Pons (tissue), 1 donor: ENCODE measurements at places on chromosomes 1 and 21.

DNA sequence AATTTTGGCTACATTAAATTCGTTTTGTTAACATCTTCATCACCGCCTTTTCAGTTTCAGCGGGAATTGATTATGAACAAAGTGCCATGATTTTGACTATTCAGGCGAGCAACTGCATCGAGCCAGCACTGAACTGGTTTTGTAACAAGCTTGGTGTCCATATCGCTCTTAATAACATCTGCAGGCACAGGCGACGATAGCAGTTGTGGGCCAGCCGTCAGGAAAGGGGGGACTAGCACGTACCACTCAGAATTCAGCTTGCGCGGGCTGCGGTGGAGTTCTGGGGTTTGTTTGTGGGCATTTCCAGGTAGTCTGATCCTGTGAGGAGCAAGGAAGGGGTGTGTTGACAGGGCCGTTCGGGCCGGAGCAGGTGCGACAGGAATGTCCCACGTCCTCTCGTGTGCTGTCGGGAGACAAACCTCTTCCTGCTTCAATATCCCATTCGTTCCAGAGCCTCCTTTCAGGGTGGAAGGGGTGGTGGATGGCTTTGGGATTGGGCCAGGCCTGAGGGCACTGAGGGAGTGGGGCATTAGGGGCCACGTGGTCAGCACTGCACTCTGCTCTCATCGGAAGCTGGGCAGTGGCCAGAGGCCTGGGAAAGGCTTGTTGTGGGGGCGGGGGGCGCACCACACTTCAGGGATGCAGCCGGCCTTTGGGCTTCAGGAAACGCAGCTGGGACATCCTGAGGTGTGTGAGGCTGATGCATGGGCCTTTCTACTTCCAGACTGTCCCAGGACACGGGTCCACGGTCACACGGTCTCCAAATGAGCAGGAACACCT lies 39.1 kb downstream of the SKI start:
- no peak for DNase-seq

DNA sequence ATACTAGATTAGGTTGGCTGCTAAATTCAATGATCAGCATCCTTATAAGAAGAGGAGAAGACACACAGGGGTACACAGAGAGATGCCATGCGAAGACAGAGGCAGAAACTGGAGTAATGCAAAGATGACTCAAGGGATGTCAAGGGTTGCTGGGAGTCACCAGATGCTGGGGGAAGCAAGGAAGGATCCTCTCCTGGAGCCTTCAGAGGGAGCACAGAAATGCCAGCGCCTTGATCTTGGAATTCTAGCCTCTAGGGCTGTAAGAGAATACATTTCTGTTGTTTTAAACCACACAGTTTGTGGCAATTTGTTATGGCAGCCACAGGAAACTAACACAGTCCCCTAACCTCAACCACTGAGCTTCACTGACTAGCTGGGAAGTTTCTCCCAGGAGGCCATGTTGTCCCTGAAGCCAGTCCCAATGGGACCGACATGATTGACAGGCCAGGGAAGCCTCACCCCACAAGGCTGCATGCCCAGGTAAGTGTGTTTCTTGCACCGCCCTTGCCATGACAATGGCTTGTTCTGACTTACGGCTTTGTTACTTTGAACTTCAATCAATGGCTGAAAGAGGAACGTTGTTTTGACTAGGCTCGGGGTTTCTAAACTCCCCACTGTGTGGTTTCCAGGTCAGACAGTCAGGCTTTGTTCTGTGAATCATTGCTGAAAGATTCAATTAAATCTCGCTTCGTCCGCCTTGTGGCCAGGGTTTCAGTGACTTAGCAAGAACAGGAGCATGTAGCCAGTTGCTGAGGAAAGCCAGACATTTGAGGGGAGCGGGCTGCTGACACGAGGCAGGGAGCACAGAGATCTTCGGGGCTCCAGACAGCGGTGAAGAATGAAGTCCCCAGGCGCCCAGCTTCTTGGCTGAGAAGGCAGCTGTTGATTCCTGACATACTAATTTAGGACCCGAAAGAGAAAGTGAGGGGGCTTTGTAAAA lies 62.3 kb downstream of the RUNX1 start:
- no peak for DNase-seq

DNA sequence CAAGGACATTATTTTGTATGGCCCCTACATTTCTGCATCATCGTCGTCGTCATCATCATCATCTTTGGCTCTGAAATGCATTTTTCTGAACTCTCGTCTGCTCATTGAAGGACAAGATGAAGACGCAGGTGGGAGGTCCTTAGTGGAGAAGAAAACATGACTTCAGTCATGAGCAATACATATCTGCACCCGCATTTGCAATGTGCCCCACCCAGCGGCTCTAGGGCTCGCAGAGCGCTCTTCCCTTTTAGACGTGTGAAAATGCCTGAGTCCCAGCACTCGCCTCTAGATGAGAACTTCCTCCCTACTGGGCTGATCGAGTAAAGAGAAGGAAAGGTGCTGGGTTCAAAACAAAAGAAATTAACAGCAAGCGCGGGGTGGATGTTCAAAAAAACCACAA lies 10.1 kb downstream of the C1orf174 start:
- DNase-seq: no peak

DNA sequence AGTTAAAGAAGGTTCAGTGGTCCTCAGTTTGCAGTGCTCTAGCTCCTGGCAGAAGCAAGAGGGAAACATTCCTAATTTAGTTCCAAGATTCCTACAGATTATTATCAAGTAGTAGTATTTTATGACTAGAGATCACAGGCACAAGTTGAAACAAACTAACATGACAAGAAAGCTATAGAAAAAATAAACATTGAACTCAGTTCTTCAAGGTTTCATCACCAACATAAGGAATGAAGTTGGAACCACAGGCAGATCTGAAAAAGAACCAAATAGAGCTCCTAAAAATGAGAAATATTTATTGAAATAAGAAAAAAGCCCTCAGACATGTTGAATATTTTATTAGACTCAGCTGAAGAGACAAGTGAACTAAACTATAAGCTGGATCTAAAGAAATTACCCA lies 40.6 kb downstream of the PDC start:
- no peak for DNase-seq

DNA sequence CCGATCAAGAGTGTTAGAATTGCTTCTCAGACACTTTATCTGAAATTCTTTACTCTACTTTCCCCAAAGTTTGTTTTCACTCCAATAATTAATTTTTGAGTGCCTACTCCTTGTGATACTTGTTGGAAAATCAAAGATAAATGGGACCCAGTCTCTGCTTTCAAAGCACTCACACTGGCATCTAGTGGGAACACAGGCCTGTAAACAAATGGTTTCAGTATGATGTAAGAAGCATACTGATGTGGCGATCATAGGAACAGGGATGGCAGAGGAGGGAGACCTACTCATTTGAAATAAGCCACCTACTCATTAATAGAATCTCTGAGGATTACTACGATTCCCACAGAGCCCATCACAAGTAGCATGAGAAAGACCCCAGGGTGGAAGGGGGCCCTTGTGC lies 273.7 kb upstream of the ST6GALNAC5 start:
- DNase-seq: peak; percentile 46

GRCh38 chr1:3563125-3563524 lies 48.2 kb downstream of the MEGF6 start:
- no peak for DNase-seq

DNA sequence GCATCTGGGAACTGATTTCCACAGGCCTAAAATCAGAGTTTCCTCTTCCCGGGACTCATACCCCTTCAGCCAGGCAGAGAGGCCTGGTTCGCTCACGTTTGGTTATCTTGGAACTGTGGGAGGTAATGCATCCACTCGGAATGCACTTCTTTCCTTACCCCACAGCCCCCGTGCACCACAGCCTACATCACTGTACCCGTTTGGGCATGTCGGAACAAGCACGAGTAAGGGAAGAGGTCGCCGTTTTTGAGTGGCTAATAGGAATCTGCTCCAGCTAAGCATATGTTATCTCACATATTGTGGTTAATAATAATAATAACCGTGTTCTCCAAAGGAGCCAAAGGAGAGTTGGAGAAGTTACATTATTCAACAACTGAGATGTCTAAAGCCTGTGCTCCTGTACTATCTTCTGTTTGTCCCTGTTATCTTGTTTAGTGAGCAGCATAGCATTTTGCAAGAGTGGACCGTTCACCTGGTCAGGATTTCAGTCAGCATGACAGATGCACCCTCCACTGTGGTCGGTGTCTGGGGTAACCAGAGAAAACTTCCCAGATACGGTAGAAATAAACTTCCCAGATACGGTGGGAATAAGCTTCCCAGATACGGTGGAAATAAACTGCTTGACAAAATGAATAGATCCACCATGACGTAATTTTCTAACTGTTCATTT lies 198.6 kb downstream of the SDCCAG8 start:
- DNase-seq: no peak

DNA sequence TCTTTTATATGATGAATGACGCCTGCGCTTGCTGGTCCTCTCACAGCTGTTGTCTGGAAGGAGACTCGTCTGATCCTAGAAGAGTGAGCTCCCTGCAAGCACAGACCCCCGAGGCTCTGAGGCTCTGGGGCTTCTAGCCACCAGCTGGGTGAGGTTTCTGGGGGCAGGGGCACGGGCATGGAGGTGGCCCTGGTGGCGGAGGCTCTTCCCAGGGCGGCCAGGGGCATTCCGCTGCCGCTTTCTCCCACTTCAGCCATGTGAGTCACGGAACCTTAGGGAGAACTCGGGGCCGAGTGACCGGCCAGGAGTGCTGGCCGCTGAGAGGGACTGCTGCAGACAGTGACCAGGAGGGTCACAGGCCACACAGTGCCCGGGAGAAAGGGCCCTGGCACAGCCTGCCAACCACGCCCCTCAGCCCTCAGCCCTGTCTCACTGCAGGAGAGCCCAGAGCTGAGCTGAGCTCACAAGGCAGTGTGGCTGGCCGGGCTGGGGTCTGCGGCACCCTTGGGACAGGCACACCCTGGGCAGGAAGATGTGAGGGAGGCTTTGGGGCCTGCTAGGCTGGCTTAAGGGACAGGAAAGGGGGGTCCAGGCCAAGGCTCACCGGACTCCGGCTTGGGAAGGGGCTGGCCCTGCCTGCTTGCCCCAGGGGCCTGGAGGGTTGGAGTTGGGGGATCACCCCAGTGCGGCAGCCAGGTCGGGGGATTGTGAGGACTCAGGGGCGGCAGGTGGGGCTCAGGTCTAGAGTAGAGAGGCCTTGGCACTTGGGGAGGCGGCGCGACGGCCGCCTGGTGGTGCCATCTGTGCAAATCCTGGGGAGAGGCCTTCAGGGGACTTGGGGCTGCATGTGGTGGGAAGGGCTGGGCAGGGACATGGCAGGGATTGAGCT lies 35.7 kb downstream of the MORN1 start:
- DNase-seq: no peak

DNA sequence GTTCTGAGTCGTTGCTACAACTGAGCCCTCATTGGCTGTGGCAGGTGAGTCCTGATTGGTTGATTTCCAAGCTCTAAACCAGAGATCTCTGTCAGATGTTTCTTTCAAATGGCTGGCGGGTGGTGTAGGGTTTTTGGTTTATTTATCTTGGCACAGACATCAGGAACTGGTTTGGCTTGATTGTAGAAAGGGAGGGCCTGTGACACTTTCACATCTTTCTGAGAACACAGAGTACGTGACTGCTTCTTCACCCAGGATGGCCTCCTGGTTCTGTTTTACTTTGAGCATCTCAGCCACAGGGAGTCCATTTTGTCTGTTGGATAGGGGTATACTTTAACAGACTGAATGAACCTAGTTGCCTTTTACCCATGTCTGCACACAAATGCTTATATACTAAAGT lies 89.4 kb upstream of the GPR52 start:
- DNase-seq: no peak

DNA sequence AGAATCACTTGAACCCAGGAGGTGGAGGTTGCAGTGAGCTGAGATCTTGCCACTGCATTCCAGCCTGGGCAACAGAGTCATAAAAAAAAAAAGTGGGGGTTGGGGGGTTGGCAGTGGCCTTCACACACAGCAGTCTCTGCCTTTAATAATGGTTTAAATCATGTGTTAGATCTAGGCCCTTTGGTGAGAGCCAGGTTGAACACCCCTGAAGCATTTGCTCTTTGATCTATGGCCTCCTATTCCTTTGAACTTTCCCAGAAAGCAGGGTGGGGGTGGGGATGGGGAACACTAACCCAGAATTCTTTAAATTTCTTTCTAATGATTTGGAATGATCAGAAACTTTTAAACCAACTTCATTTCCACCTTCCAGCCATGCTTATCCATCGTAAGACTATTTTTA lies 313.0 kb downstream of the KIF26B start:
- DNase-seq: no peak

GRCh38 chr21:16420031-16420724 lies 690.4 kb downstream of the USP25 start:
- DNase-seq: peak; percentile 84

DNA sequence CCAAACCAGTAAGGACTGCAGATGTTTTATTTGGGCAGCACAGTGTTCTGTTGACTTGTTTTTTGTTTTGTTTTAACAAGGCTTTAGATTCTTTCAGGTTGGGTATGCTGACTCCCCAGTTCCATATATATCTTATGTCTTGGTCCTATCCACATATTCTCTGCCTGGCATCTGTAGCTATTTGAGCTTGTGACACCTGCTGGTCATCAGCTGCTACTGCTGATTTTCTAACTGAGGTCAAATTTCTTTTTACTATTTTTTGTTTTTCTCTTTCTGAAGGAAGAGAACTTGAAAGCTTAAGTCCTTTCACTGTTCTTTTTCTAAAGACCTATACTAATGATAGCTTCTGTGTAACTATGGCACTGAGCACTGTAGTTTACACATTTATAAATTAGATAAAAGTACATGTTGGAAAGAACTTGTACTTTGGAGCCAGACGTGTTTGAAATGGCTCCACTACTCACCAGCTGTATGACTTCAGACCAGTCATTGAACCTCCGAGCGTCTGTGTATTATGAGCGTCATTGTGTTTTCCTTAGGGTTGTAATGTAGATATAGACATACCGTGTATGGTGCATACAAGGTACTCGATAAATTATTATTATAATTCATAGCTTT lies 109.4 kb downstream of the NRDC start:
- DNase-seq: peak; percentile 83

- DNase-seq: no peak
These were observed 34.1 kb downstream of the RGSL1 start for GRCh38 chr1:182484067-182484466.

DNA sequence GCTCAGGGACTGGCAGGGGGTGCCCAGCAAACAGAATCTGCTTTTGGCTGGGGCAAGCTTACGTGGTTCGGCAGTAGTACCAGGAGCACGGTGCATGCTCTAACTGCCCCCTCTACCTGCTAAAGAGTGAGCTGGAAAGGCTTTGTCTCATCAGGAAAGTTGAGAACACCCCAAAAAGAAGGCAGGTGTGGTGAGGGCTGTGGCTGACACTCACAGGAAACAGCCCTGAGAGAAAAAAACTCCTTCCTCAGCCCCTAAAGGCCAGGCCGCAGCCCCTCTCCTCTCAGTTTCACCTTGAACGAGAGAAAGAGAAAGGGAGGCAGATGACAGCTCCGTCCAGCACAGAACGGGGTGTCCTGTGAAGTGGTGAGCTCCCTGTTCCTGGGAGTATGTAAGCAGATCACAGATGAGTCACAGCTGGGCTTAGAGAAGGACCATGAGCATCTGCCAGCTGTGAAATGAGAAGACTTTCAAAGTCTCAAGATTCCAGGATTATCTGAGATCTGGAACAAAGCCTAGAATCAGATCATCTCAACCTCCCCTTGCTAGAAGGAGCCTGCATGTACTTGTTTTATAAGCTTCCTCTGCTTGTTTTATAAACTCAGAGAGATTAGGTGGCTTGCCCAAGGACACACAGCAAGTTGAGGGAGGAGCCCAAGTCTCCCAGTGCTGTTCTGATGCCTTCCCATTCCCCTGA lies 13.4 kb downstream of the LAPTM5 start:
- no peak for DNase-seq
